ENCODE measurements at places on chromosomes 3 and 15. TPM values are rescaled to one million over a fixed set of nuclear protein-coding genes. Genes with fewer than 3 reads are reported as not detected.
A peak's percentile ranks its signal among the peaks of the same experiment; 100 is the strongest.

DNA sequence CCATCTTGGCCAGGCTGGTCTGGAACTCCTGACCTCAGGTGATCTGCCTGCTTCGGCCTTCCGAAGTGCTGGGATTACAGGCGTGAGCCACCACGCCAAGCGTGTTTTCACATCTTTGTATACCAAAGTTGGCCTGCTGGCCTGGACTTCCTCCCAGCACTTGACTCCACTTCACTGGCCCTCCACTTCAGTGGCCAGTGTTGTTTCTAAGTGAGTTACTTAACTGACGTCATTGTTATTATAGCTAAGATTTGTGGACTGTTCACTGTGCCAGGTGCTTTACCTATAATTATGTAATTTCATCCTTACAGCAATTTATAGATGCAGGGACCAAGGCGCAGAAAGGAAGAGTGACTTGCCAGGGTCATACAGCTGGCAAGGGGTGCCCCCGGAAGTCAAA is 52.0 kb downstream of the HRH1 start:
- no peaks in the 10 kb centered on the region for H3K36me3 ChIP-seq
- H3K4me3 ChIP-seq: no peak overlapping the region
- no peaks in the 10 kb centered on the region for H3K4me1 ChIP-seq
- DNase-seq: no peak
- no peaks in the 10 kb centered on the region for H3K27me3 ChIP-seq

DNA sequence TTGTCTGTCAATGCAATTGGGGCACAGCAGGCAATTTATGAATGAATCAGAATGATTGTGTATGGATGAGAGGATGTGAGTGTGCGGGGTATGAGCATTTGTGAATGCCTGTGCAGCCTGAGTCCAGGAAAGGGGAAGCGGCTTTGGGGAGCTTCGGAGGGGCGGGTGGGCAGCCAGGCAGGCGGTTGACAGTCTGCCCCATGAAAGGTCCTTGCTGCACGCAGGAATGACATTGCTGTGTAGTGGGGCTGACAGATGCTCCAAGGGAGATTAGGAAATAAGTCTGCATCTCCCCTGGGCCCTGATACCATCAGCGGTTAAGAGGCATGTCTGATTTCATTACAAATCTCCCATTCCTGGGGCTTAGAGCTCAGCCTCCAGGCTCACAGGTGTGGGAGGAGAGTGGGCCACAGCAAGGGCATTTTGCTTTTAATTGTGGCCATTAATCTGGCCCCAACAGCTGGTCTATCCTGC is 26.4 kb upstream of the TSPAN3 start:
- H3K36me3 ChIP-seq: no peaks in the 10 kb centered on the region
- no peak for DNase-seq
- H3K27me3 ChIP-seq: no peaks in the 10 kb centered on the region
- H3K4me3 ChIP-seq: no peak overlapping the region
- H3K4me1 ChIP-seq: no peaks in the 10 kb centered on the region

- peak overlapping the region; percentile 87 for H3K4me3 ChIP-seq
- peaks cover 19% of the 10 kb centered on the region for H3K4me1 ChIP-seq
- H3K27ac ChIP-seq: no peak overlapping the region
- no peaks in the 10 kb centered on the region for H3K27me3 ChIP-seq
- DNase-seq: no peak
Measured at GRCh38 chr3:186571644-186572013, 1.1 kb downstream of the DNAJB11 start.

DNA sequence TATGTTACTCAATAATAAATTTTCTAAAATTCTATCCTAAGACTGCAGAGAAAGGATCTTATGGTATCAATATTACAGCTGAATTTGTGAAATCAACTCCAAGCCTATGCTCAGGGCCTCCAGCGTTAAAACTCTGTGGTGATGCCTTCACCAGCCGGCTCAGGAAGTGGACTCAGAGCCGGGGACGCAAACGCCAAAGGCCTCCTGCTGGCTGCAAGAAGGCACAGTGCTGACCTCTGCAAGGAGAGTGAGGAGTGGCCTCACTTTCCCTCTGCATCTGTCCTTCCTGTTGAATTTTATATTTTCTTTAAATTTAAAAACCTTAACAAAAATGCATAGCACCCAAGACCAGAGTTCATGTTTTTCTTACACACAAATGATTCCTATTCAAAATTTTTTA is 48.5 kb downstream of the HERC2 start:
- no peak overlapping the region for H3K27ac ChIP-seq
- DNase-seq: no peak
- no peaks in the 10 kb centered on the region for H3K27me3 ChIP-seq
- peaks cover 77% of the 10 kb centered on the region for H3K36me3 ChIP-seq

DNA sequence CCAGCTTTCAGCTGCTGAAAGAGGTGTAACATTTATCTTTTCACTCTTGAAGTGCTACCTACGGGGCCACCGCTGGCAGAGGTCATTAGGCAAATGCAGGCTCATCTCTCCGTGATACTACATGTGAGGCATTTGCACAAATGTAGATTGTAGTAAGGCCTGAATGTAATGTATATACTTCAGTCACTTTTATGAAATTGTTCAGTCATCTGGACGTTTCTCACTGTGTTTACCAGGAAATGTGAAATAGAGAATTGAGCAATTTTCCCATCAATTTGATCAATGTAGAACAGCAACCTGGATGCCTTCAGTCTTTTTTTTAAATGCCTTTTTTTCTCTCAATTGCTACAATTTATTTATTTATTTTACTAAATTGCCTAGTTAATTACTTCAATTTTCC is 368.3 kb upstream of the AZI2 start:
- H3K27ac ChIP-seq: no peak overlapping the region
- H3K4me1 ChIP-seq: no peaks in the 10 kb centered on the region
- no peaks in the 10 kb centered on the region for H3K27me3 ChIP-seq
- DNase-seq: no peak

- H3K4me3 ChIP-seq: no peak overlapping the region
- H3K27ac ChIP-seq: no peak overlapping the region
- H3K27me3 ChIP-seq: peaks cover 81% of the 10 kb centered on the region
Measured at GRCh38 chr15:89396723-89397652, 62.4 kb upstream of the POLG start.

DNA sequence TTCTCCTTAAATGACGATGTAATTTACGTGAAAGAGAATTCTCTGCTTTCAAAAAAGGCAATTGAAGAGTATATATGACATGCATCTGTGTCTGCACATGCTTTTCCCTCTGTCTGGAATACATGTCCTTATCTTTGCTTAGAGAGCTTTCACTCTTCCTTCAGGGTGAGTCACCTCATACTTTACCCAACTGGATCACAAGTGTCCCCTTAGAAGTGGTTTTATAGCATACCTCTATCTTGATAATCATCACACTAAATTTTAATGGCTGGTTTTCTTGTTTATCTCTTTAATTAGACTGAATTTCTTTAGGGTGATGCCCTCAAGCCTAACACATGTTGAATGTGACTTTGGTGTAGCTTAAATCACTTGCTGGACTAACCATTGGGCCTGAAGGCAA is 178.9 kb downstream of the SV2B start:
- no peak overlapping the region for H3K4me3 ChIP-seq
- no peak for DNase-seq
- peaks cover 4% of the 10 kb centered on the region for H3K27me3 ChIP-seq
- H3K36me3 ChIP-seq: no peaks in the 10 kb centered on the region
- H3K4me1 ChIP-seq: no peaks in the 10 kb centered on the region
- no peak overlapping the region for H3K27ac ChIP-seq

LYZL4 gene
- not detected for total RNA-seq

DNA sequence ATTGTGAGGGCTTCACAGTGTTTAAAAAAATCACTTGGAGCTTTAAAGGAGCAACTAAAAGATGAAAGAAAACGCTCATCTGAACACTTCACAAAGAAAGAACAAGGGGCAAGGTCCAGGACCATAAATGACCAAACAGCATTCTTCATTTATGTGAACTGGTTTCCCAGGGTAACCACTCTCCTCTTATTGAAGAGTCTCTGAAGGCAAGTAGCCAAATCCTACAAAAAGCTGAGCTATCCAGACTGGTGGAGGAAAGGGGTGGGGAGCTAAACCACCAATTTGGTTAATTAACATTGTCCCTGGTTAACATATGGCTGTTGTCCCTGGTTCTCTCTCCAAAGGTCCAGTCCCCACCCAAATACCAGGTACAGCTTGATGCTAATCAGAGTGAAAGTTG is 58.1 kb downstream of the OSBPL10 start:
- DNase-seq: no peak
- H3K4me3 ChIP-seq: no peak overlapping the region
- no peaks in the 10 kb centered on the region for H3K27me3 ChIP-seq
- H3K27ac ChIP-seq: no peak overlapping the region

KNG1 gene
- not detected for total RNA-seq

DNA sequence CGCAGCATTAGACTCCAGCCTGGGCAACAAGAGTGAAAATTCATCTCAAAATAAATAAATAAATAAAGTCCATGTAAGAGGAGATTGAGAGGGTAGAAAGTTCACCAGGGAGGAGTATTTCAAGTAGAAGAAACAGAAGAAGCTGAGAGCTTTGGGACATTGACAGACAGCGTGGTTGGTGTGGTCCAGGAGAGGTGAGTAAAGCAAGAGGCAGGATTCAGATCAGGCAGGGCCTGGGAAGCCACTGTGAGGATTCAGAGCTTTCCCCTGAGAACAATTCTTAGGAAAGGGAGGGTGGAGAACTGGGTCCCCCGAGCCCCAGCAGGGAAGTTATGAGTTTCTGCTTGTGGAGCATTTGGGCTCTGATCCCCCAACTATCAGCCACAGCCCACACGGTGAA is 54.2 kb upstream of the AMOTL2 start:
- H3K27me3 ChIP-seq: no peaks in the 10 kb centered on the region
- DNase-seq: no peak
- H3K4me1 ChIP-seq: no peaks in the 10 kb centered on the region

- H3K4me3 ChIP-seq: peak overlapping the region; percentile 61
- DNase-seq: no peak
- no peak overlapping the region for H3K27ac ChIP-seq
- H3K4me1 ChIP-seq: no peaks in the 10 kb centered on the region
Measured at GRCh38 chr3:5096336-5097008, 25.6 kb upstream of the ARL8B start.

GRCh38 chr3:184337399-184337714 is at the start of gene FAM131A:
Gene FAM131A (plus strand): TSS chr3:184337600. CDS start chr3:184337631, 31 bp downstream.
- peaks cover 39% of the 10 kb centered on the region for H3K36me3 ChIP-seq
- H3K27ac ChIP-seq: peak within 1 kb of the TSS; percentile 90
- no peaks in the 10 kb centered on the region for H3K27me3 ChIP-seq
- peak; percentile 78 for DNase-seq

KBTBD13 gene
- total RNA-seq: 1.3 TPM

DNA sequence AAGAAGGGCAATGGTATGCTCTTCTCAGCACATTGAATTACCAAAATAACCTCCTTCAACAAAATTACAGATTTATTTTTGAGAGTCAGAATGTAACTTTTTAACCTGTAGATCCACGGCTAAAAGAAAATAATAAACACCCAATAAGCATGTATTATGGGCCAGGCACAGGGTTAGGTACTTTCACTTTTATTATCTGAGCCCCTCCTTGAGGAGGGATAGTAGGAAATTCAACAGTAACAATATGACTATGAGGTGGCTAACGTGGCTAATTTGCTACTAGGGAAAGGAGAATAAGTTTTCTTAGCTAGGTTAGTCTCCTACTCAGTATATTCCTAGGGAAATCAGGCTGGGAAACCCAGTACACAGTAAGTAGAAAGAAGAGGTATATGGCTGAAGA is 306.9 kb downstream of the GAP43 start:
- H3K4me3 ChIP-seq: no peak overlapping the region
- H3K27ac ChIP-seq: no peak overlapping the region
- H3K4me1 ChIP-seq: no peaks in the 10 kb centered on the region
- DNase-seq: no peak
- H3K36me3 ChIP-seq: no peaks in the 10 kb centered on the region
- no peaks in the 10 kb centered on the region for H3K27me3 ChIP-seq

All from psoas muscle (tissue), 8 donors.